ENCODE measurements at places on chromosomes 4 and X.
A peak's percentile ranks its signal among the peaks of the same experiment; 100 is the strongest.

- peak; percentile 90 for DNase-seq
These were observed at the start of gene PLXNB3 for GRCh38 chrX:153763989-153764755. Gene PLXNB3 (plus strand): TSS chrX:153764249. CDS start chrX:153765536, 1,287 bp downstream.

DNA sequence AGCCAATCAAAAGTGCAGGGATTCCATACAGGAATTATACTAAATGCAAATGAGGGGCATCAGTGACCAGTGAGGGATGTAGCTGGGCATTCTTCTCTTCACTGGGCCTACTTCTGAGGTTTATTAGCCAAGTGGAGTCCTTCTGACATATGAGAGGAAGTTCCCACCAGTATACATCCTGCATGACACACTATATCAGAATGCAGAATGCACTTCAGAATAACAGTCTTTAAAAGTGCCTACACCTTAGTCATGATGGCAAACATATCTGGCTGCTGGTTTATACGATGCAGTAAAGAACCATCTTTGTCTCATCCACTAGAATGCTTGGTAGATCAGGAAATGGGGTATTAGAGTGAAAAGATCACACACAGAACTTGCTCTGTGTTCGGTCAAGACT is 180.3 kb upstream of the PPARGC1A start:
- DNase-seq, result no peak

DNA sequence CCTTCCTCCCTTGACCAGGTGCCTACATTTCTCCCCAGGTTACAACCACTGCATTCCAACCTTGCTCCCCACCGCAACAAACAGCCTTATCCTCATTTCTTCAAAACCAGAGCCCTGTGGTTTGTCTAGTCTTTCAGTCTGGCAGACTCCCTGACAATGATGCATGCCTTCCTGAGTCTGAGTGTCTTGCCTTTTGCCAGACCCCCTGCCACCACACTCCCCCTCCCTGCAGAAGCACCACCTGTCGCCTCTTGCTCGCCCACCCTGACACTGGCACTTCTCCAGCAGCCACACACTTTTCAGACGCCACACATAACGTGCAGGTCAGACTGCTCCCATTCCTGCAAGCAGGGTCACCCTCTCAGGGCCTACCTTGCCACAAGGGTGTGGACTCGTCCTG is 349.2 kb upstream of the NOCT start:
- no peak for DNase-seq

DNA sequence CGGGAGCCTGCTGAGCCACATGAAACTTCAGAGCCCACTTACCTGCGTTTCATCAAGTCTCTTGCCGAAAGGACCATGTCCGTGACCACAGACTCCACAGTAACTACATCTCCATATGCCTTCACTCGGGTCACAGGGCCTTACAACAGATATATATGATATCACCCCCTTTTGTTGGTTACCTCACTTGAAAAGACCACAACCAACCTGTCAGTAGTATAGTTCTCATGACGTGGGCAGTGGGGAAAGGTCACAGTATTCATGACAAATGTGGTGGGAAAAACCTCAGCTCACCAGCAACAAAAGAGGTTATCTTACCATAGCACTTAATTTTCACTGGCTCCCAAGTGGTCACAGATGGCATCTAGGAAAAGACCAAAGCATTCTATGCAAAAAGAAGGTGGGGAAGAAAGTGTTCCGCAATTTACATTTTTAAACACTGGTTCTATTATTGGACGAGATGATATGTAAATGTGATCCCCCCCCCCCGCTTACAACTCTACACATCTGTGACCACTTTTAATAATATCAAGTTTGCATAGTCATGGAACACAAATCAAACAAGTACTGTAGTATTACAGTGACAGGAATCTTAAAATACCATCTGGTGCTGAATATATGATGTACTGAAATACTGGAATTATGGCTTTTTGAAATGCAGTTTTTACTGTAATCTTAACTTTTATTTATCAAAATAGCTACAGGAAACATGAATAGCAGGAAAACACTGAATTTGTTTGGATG is 129.9 kb downstream of the TET2 start:
- DNase-seq, result no peak

- DNase-seq, result peak; percentile 79
These were observed 296.8 kb upstream of the PABPC5 start for GRCh38 chrX:91137883-91138282.

DNA sequence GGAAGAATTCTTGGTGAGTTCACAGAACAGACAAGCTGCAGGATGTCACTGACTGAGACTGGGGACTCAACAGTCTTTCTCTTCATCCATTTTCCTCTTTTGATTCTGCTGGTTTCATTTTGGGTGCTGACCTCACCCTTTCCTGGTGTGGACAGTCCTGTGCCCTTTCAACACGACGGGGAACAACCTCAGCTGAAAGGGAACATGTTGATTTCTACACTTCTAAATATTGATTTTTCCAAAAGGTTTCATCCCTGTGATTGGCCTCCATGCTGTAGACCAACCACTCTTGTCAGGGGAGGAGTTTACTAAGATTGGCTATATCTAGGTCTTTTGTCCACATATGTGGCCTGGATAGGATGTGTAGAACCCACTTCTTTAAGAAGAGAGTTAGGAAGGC is 91.8 kb downstream of the SLC4A4 start:
- no peak for DNase-seq

DNA sequence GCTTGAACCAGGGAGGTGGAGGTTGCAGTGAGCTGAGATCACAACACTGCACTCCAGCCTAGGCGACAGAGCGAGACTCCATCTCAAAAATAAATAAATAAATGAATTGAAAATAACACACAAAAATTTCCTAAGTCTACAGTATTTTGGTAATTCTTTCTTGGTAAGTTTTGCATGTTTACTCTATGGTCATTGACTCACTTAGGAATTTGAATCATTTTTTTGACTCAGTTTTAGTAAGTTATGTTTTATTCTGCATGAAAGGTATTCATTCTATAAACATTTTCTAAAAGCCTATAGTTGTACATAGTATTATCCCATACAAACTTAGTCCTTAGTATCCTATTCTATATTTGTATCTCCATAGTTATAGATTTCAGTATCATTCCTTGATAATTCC is 772.9 kb upstream of the SLIT2 start:
- DNase-seq, result no peak

DNA sequence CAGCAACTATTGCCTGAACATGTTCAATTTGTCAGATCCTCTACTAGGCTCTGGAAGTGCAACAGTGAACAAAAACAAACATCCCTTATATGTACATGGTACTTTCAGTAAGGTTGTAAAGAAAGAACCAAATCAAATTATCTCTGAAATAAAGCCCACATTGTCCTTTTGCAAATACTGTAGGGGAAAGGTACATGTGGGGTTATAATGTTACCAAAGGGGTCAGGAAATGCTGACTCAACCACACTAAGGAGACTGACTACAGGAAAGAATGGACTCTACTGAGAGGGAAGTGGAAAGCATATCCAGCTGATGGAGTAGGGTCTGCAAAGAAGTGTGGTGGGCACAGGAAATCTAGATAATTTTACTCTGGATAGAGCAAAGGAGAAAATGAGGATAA is 61.5 kb downstream of the PCDH18 start:
- no peak for DNase-seq

DNA sequence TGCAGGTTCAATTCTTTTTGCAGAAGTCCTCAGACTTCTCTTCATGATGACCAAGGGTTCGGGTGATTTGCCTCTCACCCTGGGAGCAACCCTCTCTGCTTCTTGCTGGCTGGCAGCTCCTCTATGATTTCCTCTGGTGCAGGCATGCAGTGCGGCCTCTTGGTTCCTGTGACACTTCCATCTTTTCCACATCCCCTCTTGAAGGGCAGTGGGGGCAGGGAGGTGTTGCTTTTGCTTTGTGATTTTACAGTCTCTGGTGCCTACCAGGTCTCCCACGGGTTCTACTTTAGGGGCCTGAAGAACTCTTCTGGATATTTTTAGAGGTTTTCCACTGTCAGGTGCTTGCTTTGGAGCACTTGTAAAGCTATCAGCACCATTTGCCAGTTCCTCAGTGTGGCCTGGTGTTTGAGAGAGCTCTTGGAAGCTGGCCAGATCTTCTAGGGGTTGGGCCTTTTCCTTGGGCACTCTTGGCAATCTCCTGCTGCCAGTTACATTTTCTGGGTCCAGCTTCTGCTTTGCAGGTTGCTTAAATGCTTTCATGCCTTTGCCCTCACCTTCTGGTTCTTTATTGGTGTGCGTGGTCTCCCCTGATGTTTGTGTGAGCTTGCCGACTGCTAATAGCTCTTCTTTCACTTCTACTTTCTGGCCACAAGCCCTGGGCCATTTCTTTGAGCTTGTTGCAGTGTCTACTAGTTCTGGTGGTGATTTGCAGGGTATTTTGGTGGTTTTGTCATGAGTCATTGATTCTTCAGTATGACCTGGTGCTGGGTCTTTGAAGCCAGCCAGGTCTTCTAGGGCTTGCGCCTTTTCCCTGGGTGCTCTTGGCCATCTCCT is 11.5 kb upstream of the CHST7 start:
- DNase-seq, result no peak

- DNase-seq, result no peak
These were observed 1291.3 kb downstream of the FSTL5 start for GRCh38 chr4:160872491-160872890.

DNA sequence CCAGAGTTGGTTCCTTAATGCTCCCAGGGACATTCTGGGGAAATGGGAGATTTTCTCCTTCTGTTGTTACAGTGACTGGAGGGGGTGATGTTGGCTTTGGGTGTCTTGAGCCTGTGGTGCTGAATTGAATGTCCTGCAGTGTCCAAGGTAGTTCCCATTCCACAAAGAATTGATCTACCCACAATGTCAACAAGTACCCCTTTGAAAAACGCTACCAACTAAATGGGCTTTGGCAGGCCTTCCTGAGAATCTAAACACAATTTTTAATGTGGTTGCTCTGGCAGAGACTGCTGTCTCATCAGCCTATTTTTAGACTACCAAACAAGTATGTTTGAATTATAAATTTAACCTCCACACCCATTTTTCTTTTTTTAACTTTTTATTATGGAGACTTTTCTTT is 69.4 kb downstream of the CCKAR start:
- DNase-seq, result no peak

- DNase-seq, result no peak
These were observed 15.9 kb downstream of the RGS12 start for GRCh38 chr4:3308691-3309090.

- no peak for DNase-seq
These were observed 187.0 kb downstream of the AASDH start for GRCh38 chr4:56200275-56200674.

DNA sequence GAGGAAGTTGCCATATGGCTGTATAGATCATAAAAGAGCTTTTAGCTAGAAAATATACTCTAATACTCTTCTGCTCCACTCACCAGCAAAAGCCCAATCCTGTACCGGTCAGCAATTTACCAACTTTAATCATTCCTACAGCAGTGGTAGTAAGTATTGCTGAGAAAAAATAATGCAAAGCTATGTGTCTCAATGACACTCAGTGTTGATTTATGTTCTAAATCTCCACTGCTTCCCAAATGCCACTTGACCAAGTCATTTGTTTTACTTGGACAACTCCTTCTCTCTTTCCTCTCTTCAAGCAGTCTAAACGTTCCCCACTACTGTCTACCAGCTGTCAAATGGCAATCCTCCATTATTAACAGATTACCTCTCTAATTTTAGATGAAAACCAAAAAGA is 201.8 kb upstream of the GK2 start:
- no peak for DNase-seq

DNA sequence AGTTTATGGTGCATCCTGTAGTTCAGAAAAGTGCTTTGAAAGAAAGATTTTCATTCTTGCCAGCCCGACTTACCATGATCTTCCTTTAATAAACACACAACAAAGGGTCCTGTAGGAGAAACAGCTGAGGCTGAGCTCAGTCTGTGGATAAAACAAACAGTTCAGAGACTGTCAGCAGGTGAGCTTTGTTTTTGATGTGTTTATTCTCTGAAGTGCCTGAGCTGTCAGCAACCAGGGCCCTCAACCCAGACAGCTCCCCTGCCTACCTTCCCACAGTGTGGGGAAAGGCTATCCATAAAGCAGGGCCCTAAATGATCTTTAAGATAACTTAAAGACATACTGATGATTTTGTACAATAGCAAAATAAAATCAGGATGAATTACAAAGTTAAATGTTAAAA is 459.2 kb upstream of the GALNT7 start:
- DNase-seq, result no peak

DNA sequence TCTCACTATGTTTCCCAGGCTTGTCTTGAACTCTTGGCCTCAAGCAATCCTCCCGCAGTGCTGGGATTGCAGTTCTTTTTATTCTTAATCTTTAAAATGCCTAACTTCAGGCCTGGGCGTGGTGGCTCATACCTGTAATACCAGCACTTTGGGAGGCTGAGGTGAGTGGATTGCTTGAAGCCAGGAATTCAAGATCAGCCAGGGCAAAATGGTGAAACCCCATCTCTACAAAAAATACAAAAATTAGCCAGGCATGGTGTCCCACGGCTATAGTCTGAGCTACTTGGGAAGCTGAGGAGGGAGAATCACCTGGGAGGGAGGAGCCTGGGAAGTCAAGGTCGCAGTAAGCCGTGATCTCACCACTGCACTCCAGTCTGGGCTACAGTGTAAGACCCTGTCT is 45.9 kb downstream of the PLS3 start:
- no peak for DNase-seq

GRCh38 chrX:69424910-69425309 is 79.2 kb upstream of the NALF2 start:
- no peak for DNase-seq

DNA sequence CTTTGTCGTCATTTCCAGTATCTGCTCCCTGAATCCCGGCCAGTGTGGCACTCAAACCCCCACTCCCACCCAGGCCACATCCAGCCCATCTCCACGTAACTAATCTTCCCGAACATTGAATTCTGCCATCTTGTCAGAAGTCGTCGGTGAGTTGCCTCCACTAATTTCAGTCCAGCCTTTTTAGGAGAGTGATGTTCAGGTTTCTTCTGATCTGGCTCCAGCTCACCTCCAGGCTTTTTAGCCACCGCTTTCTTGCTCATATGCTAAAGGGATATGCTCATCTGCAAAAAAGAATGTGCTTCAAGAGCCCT is 1.3 kb downstream of the TMEM165 start:
- DNase-seq, result no peak
